NCI-H82 (cell line): ENCODE measurements at places on chromosomes 13 and 19.

DNA sequence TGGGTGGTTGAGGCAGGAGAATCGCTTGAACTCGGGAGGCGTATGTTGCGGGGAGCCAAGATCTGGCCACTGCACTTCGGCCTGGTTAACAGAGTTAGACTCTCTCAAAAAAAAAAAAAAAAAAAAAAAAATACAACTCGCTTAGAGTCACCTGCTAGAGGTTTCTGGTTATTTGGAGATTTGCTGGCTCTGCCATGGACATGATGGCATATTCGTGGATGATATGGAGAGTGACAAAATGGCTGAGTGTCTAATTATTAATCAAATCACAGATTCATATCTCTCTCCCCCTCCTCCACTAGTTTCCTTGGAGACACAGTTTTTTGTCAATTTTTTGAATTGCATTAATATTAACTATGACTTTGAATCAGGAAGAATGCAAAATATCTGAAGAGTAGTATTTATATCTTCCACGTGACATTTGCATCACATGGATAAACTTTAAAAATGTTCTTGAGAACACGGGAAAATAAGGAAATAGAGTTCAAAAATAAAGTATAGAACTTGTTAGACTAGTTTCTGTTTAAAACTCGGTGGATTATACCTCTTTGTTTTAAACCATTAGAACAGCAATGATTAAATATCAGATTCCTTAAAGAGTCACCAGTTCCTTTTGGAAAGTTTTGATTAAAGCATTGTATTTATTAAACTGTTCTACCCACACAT is 47.8 kb downstream of the KLF5 start:
- DNase-seq = no peak

- peak; percentile 39 for DNase-seq
These were observed 27.8 kb downstream of the ANKRD10 start for GRCh38 chr13:110886870-110887596.

GRCh38 chr19:35483089-35483488 is 7.2 kb downstream of the KRTDAP start:
- no peak for DNase-seq

DNA sequence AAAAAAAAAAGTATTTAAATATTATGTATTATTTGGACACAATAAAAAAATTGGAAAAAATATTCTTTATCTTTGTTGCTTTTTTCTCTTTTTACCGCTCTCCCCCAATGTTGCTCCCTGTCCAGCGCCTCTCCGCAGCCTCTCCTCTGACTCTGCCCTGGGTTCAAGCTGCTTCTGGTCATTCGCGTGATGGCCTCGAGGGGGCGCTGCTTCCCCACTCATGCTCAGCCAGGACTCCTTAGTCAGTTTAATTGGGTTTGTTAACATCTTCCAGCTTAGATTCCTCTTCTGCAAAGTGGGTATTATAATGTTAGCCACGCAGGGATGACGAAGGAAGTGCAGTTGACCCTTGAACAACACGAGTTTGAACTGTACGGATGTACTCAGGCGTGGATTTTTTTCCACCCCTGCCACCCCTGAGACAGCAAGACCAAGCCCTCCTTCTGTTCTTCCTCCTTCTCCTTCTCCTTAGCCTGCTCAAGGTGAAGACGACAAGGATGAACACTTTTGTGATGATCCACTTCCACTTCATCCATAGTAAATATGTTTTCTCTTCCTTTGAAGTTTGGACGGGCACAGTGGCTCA is 4.9 kb upstream of the NWD1 start:
- DNase-seq = peak; percentile 81

- no peak for DNase-seq
These were observed 66.1 kb upstream of the C1QTNF9 start for GRCh38 chr13:24243302-24243701.

DNA sequence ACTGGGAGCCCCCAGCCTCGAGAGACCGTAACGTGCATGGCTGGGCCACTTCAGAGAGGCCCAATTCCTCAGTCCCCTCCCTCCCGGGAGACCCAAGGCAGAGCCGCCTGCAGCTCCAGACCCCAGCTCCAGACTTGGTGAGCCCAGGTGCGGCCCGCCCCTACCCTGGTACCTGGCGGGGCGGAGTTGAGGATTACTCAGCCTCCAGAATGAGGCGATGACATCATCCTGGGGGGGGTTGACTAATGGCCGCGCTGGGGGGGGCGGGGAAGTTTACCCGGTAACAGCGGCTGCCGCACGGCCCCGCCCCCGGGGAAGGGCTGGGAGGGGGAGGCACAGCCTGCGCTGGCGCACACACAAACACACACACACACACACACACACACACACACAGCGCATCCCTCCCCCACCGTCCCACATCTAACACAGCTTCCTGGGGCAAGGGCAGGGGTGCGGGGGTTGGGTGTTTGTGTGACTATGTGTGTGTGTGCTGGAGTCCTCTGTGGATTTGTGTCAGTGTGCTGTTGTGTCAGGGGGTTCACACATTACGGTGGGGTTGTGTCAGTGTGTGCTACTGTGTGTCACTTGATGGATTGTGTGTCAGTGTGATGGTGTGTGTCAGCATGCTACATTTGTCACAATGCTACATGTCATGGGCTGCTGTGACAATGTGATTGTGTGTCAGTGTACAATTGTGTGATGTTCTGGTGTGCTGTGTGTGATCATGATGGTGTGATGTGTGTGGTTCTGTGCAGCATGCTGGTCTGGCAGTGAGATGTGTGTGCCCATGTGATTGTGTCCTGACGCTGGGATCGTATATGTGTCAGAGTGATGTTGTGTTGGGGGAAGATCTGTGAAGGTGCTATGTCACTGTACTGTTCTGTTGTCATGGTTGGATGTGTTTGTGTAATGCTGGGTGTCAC is 10.3 kb upstream of the BBC3 start:
- DNase-seq = peak; percentile 75

GRCh38 chr13:46624353-46624752 is 71.4 kb downstream of the LRCH1 start:
- DNase-seq = no peak

DNA sequence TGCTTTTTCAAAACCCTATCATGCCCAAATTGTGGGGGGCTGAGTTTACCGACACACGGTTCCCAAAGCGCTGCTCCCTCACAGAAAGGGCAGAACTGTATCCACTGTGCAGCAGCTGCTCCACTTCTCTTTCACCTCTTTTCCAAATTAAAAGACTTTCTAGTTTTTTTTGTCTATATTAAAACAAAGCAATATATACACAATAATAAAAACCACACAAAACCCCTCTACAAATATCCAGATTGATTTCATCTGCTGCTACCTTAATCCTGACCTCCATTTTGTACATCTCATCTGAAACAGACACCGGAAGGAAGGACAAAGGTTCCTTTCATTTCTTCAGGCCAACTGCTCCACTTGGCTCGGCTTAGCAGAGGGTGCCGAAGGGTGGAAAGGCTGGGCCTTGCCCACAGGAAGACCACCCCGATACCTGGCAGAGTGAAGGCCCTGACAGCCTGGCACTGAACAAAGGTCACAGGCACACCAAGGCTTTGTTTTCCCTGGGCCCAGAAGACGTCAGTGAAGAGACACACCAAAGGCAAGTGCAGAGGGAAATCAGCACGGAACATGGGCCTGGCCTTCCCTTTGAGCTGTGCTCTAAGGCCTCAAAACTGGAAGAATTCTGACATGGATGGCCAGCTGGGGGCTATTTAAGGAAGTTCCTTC is 71.6 kb downstream of the LATS2 start:
- no peak for DNase-seq

- DNase-seq = no peak
These were observed 5.5 kb downstream of the MAG start for GRCh38 chr19:35297515-35297848.

- DNase-seq = peak; percentile 17
These were observed 260.4 kb downstream of the NALCN start for GRCh38 chr13:101155920-101156319.

GRCh38 chr13:113159701-113160100 is 1.3 kb downstream of the PROZ start:
- DNase-seq = peak; percentile 41

DNA sequence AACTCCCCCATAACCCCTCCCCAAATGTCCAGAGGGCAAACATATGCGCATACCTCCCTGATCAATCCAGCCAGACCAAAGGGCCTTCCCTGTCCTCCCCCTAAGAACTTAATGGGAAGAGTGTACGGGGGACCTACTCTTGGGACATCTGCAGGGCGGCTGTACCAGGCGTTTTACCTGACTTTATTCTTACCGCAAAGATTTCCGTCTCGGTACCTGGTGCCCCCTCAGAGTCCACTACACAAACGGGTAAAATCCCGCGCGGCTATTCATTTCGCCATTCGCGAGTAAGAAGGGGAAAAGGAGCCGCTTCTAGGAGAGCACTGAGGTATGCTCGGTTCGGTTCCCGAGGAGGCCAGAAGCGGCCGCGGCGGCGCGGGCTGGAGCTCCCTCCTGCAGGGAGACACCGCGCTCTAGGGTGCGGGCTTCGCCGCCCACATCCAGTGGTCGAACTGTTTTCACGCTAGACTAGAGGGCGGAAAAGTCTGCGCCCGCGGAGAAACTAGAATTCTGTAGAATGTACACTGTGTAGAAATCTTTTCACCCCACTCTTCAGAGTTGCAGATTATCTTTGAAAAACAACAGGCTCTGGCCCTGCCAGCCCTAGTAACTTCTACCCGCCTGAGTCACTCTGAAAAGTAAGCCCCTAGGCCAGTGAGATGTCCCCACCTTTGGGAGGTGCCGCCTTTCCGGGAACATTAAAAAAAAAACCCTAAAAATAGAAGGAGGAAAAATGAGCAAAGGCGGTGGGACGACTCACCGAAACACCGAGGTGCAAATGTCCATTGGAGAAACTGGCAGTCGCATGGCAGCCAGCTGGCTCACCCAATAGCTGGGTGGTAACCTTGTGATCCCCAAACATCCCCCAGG is 3.8 kb upstream of the TSHZ3 start:
- DNase-seq = no peak
